ENCODE measurements at places on chromosomes 16 and 17. TPM values are rescaled to one million over a fixed set of nuclear protein-coding genes. Genes with fewer than 3 reads are reported as not detected.

- no peak for DNase-seq
Measured at GRCh38 chr16:27404163-27404823, 2.3 kb downstream of the IL21R start.

GRCh38 chr16:27465483-27465879, 63.5 kb downstream of the IL21R start:
- no peak for DNase-seq

- no peak for DNase-seq
Measured at GRCh38 chr17:27499451-27500265, 43.4 kb downstream of the KSR1 start.

DNA sequence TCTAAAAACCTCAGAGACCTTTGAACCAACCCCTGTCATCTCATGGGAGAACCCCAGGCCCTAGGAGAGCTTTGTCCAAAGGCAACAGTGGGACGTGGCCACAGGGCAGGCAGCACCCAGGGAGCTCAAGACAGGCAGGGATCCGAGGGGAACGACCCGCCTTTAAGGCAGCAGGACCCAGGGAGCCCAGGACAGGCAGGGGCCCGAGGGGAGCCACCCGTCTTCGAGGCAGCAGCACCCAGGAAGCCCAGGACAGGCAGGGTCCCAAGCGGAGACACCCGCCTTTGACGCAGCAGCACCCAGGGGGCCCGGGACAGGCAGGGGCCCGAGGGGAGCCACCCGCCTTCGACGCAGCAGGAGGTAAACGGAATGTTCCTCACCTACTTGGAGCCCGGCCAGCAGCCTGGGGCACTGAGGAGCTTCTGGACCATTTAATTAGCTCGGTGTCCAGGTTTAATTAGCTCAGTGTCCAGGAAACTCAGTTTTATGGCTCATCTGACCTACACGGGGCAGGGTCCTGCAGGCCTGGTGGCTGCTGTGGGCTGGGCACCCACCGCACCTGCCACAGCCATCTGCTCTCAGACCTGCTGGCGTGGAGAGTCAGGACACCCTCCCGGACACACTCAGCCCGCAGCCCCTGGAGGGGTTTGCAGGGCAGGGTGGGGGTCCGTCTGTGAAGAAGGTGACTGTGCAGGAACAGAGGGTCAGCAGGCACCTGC, 24.4 kb downstream of the PIEZO1 start:
- DNase-seq = no peak

DNA sequence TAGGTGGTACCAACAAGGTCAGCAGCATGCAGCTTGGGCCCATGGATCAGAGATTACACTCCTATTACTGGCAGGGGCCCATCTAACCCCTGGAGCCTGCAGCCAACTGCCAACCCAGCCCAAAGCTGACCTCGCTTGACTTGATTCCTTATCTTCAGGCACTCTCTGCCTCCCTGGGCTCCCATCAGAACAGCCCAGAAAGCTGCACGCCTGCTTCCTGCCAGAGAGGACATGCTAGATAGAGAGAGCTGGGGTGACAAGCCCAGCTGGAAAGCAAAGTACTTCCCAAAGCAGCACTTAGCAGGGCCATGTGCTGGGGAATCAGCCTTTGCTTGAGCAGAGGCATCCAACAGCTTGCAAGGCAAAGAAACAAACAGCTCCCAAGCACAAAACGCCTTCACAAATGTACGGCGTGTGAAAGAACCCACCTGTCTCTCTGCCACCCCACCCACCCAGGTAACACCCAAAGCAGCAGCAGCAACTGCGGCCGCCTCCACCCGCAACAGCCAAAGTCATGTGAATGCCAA, 74.2 kb upstream of the NLK start:
- DNase-seq = no peak

- no peak for DNase-seq
Measured at GRCh38 chr16:4891886-4892216, 44.6 kb downstream of the UBN1 start.

DNA sequence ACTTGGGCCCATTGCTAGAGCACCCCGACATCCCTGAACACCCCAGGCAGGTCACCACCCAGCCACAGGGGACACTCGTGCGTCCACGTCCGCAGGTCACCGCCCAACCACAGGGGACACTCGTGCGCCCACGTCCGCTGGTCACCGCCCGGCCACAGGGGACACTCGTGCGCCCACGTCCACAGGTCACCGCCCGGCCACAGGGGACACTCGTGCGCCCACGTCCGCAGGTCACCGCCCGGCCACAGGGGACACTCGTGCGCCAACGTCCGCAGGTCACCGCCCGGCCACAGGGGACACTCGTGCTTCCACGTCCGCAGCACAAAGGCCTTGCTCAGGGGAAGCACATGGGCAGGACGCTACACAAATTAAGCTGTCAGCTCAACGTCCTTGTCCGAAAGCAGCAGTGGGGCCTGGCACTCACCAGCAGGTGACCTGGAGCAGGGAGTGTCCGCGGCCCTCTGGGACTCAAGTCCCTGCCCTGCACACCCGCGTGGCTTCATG, 17.7 kb downstream of the GALNS start:
- DNase-seq = no peak

- no peak for DNase-seq
Measured at GRCh38 chr16:53135329-53135728, 80.5 kb downstream of the CHD9 start.

- DNase-seq = no peak
Measured at GRCh38 chr16:80836202-80836601, 31.8 kb upstream of the CDYL2 start.

GRCh38 chr16:57555831-57556230, 13.4 kb downstream of the ADGRG5 start:
- DNase-seq = no peak

DNA sequence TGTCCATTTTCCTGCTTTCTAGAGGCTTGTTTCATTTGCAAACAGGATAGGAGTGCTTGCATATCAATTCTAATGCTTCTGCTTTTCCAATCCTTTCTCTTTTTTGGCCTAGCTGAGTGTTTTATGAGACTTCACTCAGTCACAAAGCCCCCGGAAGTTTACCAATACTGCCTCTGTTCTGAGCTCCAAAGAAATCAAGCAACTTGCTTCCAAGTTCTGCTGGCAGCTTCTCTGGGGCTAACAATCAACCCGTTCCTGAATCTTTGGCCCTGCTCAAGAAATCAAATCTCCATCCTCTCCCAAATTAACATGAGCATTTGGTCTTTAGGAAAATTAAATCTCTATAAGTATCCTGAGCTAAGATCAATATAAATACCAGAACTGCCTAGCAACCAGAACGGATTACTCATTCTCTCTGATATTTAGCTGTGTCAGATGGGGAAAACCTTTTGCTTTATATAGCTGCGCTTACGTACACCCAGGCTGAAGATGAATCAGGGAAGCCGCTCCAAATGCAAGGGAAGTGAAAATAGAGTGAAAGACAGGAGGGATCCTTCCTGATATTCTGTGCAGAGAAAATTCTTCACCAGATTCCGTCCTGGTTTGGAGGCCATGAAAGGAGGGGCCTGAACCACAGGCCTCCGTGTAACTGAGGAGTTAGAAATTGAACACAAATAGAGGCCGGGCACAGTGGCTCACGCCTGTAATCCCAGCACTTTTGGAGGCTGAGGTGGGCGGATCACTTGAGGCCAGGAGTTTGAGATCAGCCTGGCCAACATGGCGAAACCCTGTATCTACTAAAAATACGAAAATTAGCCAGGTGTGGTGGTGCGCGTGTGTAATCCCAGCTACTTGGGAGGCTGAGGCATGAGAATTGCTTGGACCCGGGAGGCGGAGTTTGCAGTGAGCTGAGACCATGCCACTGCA, 23.3 kb upstream of the GRB2 start:
- no peak for DNase-seq

GRCh38 chr16:59759296-59759695, 1025.2 kb upstream of the GOT2 start:
- DNase-seq = no peak

- no peak for DNase-seq
Measured at GRCh38 chr17:36594626-36595401, 3.1 kb downstream of the DHRS11 start.

DNA sequence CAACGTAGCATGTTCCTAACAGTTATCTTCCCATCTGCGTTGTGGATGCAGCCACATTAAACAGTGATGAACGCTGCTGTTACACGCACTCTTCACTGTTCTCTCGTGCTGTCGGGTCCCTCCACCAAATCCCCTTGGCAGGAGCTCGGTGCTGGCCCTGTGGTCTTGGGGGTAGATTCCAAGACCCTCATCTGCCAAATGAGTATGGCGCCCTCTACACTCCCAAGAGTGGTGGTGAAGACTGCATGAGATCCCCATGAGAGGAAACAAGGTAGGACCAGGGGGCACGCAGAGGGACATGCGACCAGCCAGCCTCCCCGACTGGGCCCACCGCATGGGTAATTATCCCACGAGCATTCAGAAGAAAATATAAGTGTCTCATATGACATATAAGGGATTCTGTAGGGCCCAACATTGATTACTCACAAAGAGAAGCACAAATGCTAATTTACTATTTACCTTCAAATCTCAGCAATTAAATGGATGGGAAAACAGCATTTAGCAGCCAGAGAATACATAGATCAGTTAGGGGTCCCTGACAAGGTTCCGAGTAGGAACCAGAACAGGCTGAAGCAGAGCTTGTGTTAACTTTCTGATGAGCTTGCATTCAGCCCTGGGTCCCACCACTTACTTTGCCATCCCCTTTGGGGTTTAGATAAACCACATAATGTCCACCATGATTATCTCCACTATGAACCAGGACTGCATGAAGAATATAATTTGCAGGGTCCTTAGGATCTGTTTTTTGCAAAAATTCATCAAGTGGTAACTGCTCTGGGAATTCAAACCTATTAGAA, 23.8 kb downstream of the LITAFD start:
- DNase-seq = no peak

DNA sequence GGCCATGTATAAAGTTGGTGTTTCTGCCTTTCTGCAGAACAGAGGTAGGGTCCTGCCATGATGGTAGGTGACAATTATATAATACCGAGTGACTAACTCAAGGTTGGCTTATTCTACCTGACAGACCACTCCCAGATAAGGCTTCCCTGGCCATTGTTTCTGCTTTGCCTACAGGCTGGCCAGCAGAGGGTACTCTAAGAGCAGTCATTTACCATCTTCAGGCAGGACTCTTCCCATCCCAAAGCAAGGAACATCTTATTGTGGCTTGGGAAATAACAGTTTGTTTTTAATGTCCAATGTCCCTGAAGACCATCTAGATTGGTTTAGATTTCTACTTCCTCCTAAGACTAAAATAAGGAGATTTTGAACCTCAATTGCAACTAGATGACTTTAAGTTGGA, 74.1 kb downstream of the SNX11 start:
- no peak for DNase-seq

DNA sequence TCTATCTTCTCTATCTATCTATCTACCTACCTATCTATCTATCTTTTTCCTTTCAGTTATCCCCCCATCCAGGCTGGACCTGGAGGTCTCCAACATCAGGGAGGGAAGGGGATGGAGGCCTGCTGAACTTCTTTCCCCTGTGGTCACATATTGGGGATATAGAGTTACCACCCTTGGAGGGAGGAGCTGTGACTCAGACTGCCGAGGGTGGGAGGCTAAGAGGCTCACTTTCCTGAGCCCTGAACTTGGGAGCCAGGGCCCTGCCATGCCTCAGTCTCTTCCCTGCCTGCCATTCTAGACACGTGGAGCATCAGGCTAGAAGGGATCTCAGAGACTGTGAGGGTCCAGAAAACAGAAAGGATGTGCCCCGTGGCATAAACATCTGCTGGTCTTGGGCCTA, 8.4 kb downstream of the LRRC3C start:
- DNase-seq = no peak

DNA sequence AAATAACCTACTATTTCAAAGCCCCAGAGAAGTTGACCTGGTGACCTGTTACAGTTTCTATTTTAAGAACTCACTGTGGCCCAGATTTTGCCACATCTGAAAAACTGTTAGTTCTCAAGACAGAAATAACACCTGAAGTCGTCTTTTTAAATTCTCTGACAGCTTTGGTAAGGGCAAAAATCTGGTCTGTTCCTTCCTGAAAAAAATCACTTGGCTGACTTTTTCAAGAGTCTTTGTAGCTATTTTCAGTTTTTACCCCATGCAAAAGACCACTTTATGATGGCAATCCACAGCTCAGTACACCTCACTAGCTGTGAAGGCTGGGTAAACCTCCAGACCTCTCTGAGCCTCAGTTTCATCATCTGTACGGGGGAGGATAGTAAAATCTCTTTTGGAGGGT, 60.7 kb upstream of the SREBF1 start:
- DNase-seq = no peak

GRCh38 chr16:88924834-88925539, 52.0 kb downstream of the CBFA2T3 start:
- DNase-seq = peak; percentile 13

GRCh38 chr17:45121055-45121454, 11.3 kb downstream of the PLCD3 start:
- DNase-seq = no peak

GRCh38 chr16:87067836-87068761, 249.1 kb downstream of the C16orf95 start:
- DNase-seq = no peak

DNA sequence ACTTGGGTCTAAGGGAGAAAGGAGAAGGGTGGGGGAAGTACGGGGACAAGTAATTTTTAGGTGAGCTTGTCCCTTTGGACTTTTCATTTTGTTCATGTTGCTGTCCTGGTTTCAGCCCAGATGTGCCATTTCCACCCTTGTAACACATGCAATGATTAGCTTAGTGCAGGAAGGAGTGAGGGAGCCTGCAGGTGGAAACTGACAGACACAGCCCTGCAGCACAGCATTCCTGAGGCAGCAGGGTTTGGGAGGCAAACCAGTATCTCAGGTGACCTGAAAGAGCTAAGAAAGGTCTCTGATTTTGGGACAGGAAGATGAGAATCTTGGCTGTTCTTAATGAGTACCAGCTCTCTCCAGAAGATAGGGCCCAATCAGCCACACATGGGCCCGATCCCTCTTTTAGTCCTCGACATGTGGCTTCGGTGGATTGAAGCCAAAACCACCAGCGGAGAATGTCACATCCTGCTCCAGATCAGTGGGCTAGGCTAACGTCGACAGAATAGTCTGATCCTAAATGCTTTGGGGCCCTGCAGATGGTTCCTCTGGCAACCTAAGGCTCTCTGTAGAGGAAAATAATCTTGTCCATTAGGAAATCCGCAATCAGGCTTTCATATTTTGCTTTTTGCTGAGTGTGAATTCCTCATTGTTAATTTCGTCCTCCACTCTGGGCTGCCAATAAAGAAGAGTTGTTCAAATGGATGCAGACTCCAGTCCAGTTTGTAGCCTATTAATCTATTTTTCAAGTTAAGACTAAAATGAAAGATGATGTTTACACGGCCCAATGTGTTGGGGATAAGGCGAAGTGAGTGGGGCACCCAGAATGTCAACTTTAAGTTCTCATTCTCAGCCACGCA, 3.8 kb upstream of the RNF157 start:
- DNase-seq = no peak

DNA sequence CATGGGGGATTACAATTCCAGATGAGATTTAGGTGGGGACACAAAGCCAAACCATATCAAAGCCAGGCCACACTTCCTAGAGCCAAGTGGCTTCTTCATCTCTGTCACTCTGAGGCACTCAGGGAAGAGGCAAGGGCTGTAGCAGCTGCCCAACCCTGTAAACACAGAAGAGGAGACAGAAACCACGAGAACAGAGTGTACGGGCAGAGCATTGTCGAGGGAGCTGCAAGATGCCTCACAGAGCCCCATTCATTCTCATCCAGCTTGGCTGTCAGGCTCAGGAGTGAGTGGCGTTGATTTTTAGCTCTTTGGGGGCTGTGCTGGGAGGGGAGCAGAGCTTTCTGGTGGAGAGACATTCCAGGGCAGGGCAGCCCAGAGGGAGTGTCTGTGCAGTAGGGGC, 117.2 kb upstream of the SALL1 start:
- no peak for DNase-seq

SECTM1 gene
- total RNA-seq = 2.0 TPM

CA4 gene
- total RNA-seq = 0.20 TPM

CRLF3 gene
- total RNA-seq = 23.3 TPM

CDRT15L2 gene
- not detected for total RNA-seq

ARHGAP27 gene
- 13.9 TPM for total RNA-seq

PLCD3 gene
- total RNA-seq = 10.5 TPM

ESRP2 gene
- total RNA-seq = 0.25 TPM

PLA2G10 gene
- total RNA-seq = not detected
